Activated CD4-positive, alpha-beta T cell treated with anti-CD3 and anti-CD28 coated beads, Interleukin-2, amount 50 U/mL, for 24 hours (primary cell): ENCODE measurements at places on chromosomes 7 and 10.
A peak's percentile ranks its signal among the peaks of the same experiment; 100 is the strongest.

GRCh38 chr7:102431617-102432298 lies 1.6 kb upstream of the ORAI2 start:
- peak; percentile 57 for DNase-seq

- DNase-seq = no peak
Observed at GRCh38 chr10:1169981-1170866, 114.0 kb downstream of the WDR37 start.

GRCh38 chr7:30479202-30480120 lies 877 bp upstream of the NOD1 start:
- DNase-seq = no peak

GRCh38 chr10:131200856-131201470 lies 110.6 kb downstream of the TCERG1L start:
- DNase-seq = no peak

DNA sequence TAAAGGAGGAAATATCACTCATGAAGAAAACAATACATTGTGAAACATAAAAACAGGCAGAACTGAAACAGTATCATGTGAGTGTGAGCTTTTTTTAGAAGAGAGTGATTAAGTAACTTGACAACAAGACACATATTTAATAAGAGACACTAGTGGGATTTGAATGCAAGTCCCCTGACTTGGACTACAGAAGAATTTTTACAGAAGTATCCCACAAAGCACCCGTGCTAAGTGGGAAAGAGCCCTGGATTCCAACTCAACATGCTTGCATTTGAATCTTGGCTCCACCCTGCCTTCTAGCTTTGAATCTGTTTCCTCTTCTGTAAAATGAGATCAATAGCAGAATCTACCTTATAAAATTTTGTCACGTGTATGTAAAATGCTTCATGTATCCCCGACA lies 166.2 kb downstream of the ZNF365 start:
- no peak for DNase-seq

GRCh38 chr7:44060091-44060947 lies 5.0 kb downstream of the PGAM2 start:
- no peak for DNase-seq

GRCh38 chr7:78017591-78018100 lies 219.1 kb downstream of the PHTF2 start:
- no peak for DNase-seq

- DNase-seq = no peak
Observed at GRCh38 chr10:132545659-132546367, 8.2 kb downstream of the INPP5A start.

- DNase-seq = no peak
Observed at GRCh38 chr10:96360766-96361165, 2.0 kb upstream of the OPALIN start.

DNA sequence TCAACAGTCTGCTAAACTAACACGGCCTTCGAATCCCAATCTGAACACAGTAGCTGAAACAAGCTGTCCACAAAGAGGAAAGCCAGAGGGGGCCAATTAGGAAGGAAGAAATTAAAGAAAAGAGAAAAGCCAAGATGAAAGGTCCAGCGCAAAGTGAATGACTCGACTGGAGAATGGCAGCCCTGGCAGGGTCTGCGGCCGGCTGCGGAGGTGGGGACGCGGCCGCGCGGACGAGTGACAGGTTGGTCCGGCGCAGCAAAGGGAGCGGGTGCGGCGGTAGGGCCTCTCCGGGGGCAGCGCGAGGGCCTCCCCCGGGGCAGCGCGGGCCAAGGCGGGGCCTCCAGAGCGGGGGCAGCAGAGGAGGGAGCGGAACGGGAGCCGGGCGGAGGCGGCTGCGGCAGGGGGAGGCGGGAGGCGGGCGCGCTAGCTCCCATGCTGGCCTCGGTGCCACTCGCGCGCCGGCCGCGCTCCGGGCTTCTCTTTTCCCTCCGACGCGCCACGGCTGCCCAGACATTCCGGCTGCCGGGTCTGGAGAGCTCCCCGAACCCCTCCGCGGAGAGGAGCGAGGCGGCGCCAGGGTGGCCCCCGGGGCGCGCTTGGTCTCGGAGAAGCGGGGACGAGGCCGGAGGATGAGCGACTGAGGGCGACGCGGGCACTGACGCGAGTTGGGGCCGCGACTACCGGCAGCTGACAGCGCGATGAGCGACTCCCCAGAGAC lies at the start of gene VWC2:
VWC2 (plus strand) TSS at position 421 of the 718 bp plus-strand sequence. CDS start 1,798 bp downstream, outside the sequence.
- no peak for DNase-seq

DNA sequence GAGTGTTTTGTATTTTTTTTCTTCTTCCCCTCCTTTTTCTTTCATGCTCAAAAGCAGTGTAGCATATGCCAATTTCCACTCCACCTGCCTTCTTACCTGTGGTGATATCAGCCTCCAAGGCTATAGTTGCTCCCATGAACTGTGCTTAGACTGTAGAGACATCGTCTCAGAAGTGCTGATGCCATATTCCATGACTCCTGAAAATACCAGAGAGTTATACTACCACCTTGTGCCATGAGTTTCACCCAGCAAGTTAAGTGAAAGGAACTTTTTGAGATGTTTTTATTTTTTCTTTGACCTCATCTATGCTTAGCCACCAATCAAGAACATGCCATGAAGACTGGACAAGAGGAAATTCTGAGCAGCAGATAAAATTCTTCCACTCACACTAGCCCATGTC lies 142.8 kb upstream of the SEMA3E start:
- no peak for DNase-seq

DNA sequence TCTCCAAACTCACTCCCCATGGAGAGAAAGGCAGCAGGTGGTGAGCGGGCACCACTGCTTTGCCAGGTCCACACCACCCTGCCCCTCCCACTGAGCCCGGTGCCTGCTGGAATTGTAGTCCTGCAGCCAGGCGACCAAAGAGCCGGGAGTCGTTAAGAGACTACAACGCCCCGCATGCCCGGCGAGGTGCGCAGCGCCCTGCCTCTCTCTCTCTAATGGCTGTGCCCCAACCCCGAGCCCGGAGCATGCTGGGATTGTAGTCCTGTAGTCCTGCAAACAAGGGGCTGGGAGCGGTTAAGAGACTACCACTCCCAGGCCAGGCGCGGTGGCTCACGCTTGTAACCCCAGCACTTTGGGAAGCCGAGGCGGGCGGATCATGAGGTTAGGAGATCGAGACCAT lies 8.1 kb upstream of the ZNF727 start:
- no peak for DNase-seq

DNA sequence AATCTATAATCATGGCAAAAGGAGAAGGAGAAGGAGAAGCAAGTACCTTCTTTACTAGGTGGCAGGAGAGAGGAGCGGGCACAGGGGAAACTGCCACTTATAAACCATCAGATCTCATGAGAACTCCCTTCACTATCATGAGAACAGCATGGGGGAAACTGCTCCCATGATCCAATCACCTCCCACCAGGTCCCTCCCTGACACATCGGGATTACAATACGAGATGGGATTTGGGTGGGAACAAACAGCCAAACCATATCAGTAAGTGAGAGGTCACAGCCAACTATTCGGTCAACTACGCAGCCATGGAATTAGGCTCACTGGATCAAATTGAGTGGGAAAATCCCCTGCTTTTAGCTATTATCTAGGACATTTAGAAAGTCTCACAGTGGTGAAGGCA lies 54.2 kb upstream of the STEAP1B start:
- DNase-seq = no peak

DNA sequence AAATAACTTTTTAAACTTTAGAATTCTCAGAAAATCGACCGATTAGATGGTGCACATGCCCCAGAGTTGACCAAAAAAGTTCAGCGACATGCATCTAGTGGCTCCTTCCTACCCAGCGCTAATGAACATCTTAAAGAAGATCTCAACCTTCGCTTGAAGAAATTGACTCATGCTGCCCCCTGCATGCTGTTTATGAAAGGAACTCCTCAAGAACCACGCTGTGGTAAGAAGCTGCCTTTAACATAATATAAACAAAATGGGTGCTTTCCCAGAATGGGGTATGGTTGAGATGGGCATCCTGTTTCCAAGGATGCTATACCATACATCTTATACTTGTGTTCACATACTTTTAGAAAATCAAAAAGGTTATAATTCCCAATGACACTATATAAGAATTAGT lies 24.6 kb downstream of the GLRX3 start:
- DNase-seq = no peak

- DNase-seq = no peak
Observed at GRCh38 chr7:620885-621284, 101.2 kb upstream of the PDGFA start.

DNA sequence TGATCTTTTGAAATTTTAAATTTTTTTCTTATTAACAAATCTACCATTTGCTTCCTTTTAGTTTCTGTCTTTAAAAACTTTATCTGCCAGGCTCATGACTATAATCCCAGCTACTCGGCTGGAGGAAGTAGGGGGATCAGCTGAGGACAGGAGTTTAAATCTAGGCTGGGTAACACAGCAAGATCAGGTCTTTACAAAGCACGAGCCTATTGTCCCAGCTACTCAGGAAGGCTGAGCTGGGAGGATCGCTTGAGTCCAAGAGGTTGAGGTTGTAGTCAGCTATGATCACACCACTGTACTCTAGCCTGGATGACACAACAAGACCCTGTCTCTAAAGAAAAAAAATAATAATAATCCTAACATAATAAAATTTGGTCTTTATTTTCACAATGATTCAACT lies 17.5 kb downstream of the DPY19L1 start:
- DNase-seq = no peak

- no peak for DNase-seq
Observed at GRCh38 chr7:47328392-47329319, 253.3 kb downstream of the TNS3 start.

DNA sequence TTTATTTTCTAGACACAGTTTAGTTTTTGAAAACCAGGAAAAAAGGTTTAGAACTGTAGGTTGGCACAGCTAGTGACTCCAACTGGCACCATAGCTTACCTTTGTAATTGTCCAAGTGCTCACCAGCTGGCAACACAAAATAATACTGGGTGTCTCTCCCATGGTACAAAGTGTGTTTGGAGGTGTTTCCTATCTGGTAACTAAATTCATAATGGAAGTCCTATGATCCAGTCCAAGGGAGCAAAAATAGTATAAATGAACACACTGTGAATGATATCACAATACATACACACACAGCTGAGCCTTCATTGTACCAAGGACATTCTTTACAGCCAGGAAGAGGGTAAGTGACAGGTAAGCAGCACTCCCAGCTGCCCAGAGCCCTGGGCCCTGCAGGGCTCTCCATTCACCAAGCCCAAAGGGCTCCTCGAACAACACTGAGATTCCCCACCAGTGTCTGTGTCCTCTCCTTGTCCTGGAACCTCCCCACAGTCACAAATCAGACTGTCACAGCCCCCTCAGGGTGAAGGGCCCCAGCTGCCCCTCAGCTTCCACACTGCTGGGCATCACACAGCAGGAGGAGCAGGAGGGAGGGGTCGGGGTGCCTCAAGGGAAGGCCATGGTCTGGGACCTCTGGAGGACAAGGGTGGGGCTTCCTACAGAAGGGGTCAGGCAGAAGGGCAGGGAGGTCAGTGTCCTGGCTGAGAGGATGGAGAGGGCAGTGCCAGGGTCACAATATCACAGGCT lies 72.1 kb downstream of the PKD1L1 start:
- no peak for DNase-seq

- DNase-seq = no peak
Observed at GRCh38 chr7:70016044-70016770, 417.9 kb downstream of the AUTS2 start.
